ENCODE measurements at places on chromosomes 6 and 20.

DNA sequence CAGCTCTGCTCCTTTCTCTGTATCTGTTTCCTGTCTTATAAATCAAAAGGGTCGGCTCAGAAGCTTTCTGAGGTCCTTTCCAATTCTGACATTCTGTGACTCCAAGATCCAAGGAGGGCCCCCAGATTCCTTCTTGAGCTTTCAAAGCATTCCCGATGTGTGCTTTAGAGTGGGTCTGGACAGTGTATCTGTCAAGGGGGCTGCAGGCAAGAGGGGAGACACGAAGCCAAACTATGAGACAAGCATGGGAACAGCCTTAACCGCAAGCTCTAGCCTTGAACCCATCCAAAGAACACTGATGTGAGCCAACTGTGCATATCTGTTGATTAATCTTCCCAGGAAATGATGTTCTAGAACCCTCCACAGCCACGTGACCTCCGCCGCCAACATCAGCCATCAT is 73.8 kb downstream of the TSHZ2 start:
- DNase-seq: no peak

GRCh38 chr6:79911992-79912391 is 35.4 kb downstream of the ELOVL4 start:
- no peak for DNase-seq

GRCh38 chr6:42963179-42963854 is 2.8 kb downstream of the GNMT start:
- no peak for DNase-seq

GRCh38 chr6:43978473-43979346 is 148.5 kb downstream of the MRPL14 start:
- no peak for DNase-seq

- DNase-seq: no peak
Observed at GRCh38 chr20:5606350-5606749, 143.9 kb upstream of the SHLD1 start.

DNA sequence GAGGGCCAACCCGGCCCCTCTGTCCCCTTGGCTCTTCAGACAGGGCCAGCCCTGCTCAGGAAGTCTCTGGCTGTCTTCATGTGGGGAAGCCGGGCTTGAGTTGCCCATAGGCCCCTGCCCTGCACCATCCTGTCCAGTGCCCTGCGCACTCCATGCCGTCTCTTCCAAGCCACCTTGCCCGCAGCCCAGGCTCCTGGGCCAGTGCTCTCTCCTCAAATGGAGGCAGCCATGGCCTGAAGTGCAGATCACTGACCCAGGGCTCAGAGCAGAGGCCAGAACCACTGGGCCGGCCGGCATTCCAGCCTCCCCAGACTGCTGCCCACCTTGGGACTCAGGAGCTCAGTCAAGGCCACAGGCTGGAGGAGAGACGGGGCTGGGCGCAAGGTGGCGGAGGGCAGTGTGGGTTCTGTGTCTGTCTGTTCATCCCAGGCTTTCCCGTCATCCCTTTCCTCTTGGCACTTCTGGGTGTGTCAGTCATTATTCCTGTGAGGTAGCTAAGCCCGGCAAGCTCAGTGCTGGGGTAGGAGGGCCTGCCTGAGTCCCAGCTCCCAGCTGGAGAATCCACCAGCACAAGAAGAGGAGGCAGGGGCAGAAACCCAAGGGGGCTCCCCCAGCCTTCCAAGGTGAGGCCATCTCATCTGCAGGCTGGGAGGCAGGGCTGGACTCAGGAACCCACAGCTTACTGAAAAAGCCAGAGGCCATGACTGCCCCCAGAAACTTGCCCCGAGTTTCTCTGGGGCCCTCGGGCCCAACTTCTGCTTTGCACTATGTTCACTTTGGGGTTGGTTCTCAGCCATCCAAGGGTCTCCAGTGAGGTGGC is 22.4 kb downstream of the SDCBP2 start:
- DNase-seq: no peak

DNA sequence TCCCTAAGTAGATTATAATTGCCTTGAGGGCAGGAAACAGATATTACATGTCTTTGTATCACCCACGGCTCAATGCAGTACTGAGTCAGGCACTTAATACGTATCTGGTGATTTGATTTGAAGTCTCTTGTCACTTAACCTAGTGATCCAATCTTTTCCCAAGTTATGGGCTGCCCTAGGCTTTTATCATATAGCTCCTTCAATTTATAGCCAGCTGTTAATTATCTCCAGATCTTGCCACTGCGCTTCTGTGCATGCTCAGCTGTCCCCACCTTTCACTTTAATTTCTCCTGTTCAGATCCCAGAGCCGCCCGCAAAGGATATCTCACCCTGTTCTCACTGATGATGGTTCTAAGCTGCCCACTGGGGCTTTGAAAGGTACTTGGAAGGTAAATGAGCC is 41.9 kb downstream of the SNHG17 start:
- no peak for DNase-seq

GRCh38 chr6:41967312-41968287 is 26.0 kb upstream of the CCND3 start:
- DNase-seq: no peak

DNA sequence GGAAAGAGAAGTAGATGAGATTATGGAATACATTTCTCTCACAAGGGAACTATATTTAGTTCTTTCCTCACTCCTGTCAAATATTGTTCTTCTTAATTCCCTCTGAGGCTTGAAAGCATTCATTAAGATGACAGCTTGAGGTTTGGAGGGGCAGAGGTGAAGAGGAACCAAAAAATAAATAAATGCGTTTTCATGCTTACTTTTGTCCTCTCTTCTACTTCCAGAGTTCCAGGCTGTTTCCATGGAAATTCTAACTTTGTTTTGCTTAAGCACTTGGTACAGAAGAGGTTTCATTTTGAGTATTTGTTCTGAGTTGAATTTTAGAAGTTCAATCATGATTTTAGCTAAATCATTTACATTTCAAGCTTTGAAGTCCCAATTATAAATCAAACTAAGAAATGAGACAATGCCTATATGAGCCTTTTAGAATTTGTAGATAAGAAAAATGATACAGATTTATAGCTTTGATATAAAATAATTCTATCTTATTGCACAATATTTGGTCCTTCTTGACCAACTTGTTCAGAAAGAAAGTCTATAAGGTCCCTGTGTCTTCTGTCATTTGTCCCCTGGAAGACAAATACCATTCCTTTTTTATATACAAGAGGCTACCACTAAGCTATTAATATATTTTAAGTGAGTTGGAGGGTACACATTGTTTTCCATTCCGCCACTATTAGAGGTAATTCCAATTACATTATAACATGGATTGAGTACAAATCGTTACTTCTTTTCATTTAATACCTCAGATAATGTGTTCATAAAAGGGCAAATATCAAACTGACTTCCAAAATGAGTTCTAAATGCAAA is 16.3 kb downstream of the RBM24 start:
- no peak for DNase-seq

- DNase-seq: no peak
Observed at GRCh38 chr20:1734269-1734858, 76.8 kb upstream of the SIRPG start.

GRCh38 chr6:155313602-155314091 is 637 bp downstream of the TFB1M start:
- no peak for DNase-seq

GRCh38 chr6:44268095-44268628 is 2.1 kb upstream of the TMEM151B start:
- DNase-seq: no peak

GRCh38 chr20:57908704-57909630 is 199.2 kb upstream of the PMEPA1 start:
- DNase-seq: no peak

DNA sequence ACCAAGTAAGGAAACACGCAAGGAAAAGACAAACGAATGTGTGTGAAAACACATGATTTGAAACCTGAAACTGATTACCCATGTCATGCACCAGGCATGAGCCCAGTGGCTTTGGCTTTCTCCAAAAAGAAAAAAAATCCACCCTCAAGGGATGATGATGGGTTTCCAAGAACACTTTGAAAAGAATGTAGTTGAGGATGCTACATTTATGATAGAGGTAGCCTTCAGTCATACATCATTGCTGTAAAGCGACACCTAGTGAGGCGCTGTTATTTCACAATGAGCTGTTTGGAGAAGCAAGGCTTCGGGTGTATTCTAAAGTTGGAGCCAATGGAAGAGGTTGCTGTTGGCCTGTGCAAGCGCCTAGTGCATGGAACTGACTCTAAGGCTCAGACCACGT is 124.9 kb downstream of the SCML4 start:
- no peak for DNase-seq

GRCh38 chr6:83008626-83009025 is 57.0 kb downstream of the UBE3D start:
- DNase-seq: no peak

- DNase-seq: no peak
Observed at GRCh38 chr20:25726357-25726756, 29.7 kb upstream of the ZNF337 start.

DNA sequence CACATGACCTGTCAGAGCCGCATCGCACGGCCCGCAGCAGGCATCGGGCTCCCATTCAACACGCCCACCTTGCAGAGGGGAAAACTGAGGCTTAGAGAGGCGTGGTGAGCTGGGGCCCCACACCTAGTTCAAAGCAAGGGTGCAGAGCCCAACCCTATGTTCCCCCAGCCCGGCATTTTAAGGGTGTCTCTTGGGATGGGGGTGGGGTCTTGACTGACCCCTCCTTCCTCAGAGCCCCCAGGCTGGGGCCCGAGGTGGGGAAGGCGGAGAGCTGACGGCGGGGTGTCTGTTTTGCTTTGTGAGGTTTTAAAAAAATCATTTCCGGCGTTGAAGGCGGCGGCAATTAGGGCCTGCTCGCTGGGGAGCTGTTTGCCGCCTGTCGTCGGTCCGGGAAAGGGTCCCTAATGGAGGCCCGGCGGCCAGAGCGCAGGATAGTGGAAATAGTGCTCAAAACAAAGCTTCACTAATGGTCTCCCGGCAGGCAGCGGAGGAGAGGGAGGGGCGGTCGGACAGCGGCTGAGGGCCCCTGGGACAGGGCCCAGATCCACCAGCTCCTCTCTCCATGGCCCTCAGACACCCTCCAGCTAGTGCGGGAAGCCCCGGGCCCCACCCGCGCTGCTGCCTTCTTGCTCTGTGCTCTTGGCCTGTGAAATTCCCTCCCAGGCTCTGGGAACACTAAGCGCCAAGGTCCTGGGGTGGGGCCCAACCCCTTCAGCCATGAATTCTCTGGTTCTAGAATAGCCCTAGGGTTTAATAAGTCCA is 11.9 kb downstream of the VSTM2L start:
- no peak for DNase-seq

DNA sequence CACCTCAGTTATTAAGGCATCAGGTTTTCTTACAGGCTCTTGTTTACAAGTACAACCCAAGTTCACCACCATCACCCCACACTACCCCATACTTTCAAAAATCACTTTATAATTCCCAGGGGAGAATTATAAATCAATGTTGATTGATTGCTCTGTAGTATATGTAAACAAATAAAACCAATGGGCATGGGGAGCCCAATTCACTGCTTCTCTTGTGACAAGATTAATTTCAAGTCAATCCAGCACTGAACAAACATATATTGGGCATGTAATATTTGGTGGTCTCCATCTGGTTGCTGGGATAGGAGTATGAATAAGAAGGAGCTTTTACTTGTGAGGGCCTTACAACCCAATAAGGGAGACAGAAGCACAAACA is 95.8 kb downstream of the CLVS2 start:
- no peak for DNase-seq

DNA sequence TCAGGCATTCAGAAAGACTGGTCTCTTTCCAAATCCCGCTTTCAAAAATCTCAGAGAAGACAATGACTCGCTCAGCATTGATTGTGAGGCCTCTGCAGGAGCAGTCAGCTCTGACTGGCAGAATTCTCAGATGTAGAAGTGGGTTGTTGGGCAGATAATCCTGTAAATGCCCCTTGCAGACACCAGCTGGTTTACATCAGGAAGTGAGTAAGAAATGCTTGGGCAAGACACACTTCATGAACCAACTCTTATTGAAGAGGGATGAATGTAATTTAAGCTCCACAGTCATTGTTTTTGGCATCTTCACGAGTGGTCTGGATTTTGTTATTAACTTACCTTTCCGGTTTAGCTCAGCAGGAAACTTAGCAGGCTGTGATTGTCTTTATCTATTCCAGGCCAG is 166.6 kb downstream of the PLCB4 start:
- DNase-seq: no peak

DNA sequence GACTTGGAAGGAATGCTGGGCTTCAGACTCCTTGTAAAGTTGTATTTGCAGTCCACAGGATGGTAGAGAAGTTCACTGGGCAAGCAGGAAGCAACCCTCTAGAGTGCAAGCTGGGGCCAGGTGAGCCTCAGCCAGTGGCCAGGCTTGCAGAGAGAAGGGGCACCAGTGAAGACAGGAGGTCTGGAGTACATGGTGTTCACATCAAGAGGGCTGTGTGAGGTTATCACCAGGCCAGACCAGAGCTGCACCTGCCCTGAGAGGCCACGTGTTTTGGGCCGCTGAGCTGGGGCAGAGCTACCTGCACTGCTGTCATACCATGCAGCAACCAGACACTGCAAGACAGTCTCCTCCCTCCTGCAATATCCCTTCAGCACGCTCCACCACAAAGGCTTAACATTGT is 79.0 kb downstream of the SH3BGRL2 start:
- no peak for DNase-seq

DNA sequence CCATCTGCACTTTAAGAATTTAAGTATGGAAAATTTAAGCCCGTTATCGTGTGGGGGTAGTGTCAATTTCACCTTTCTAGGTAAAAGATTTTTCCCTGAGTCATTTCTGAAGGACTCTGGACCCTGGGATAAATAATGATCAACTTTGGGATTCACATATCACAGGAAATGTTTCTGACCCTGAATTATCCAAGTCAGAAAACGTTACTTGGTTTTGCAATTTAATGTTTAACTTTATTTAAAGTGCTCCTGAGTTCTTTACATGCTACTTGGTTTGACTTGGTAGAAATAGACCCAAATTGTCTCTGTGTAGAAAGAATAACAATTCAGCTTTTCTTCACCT is 1.5 kb upstream of the SLC17A3 start:
- no peak for DNase-seq

DNA sequence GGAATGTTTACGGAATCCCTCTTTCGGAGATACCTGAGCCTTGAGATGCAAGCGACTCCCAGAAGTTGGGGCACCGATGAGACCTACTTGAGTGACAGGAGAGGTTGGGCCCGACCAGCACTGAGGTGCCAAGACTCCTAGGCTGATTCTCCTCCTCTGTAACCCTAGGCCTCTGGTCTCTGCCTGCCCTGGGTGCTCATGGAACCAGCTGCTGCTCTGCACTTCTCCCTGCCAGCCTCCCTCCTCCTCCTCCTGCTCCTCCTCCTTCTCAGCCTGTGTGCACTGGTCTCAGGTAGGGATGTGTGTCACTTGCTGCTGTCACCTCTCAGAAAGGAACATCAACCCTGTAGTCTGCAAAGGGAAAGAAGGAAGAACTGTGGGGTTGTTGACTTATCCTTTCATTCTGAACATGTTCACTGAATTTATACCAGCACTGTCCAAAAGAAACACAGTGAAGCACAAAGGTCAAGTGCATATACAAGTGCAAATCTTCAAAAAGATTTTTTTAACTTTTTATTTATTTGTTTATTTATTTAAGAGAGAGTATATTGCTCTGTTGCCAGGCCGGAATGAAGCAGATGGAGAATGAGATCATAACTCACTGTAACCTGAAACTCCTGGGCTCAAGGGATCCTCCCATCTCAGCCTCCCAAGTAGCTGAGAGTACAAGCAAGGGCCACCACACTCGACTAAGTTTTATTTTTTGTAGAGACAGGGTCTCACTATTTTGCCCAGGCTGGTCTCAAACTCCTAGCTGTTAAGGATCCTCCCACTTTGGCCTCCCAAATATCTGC is 913 bp downstream of the BTN2A2 start:
- no peak for DNase-seq

Data from GM12891 (cell line).